ENCODE measurements at places on chromosomes 11 and 22. TPM values are rescaled to one million over a fixed set of nuclear protein-coding genes. Genes with fewer than 3 reads are reported as not detected.

The GUCY1A2 gene
- total RNA-seq, result 1.4 TPM

The RAB39A gene
- total RNA-seq, result not detected

The OR6T1 gene
- not detected for total RNA-seq

The ANKK1 gene
- 0.12 TPM for total RNA-seq

The DGAT2 gene
- total RNA-seq, result 3.0 TPM

The NRXN2 gene
- not detected for total RNA-seq

The DERL3 gene
- total RNA-seq, result 0.12 TPM

The UBQLN3 gene
- total RNA-seq, result not detected

The CRYAB gene
- 5.0 TPM for total RNA-seq

The FXYD6 gene
- total RNA-seq, result 16.4 TPM

The TOM1 gene
- 60.2 TPM for total RNA-seq

The SLC22A9 gene
- not detected for total RNA-seq

The LRRC55 gene
- total RNA-seq, result 1.3 TPM

The TRIM3 gene
- 17.1 TPM for total RNA-seq

The LGALS12 gene
- not detected for total RNA-seq

The FTH1 gene
- 2,194 TPM for total RNA-seq

The FZD4 gene
- 103 TPM for total RNA-seq

The CAPN5 gene
- 7.1 TPM for total RNA-seq

The KIF18A gene
- 3.1 TPM for total RNA-seq

The MEI1 gene
- total RNA-seq, result 0.64 TPM

The ALX4 gene
- not detected for total RNA-seq

The CBLIF gene
- total RNA-seq, result not detected

The SLC22A6 gene
- not detected for total RNA-seq

The RIMBP3C gene
- total RNA-seq, result 0.44 TPM

The DDIAS gene
- total RNA-seq, result 1.2 TPM

The GDPD4 gene
- not detected for total RNA-seq

The SLC5A12 gene
- total RNA-seq, result not detected

The OR51B2 gene
- total RNA-seq, result not detected

The MIOX gene
- not detected for total RNA-seq

The KDM4E gene
- total RNA-seq, result not detected

The TRPC6 gene
- total RNA-seq, result 1.2 TPM

The MAPK12 gene
- 74.8 TPM for total RNA-seq

The SLC39A13 gene
- total RNA-seq, result 133 TPM

The OR8H3 gene
- total RNA-seq, result not detected

The PLAAT5 gene
- total RNA-seq, result not detected

The OR2AG1 gene
- total RNA-seq, result not detected

The SCO2 gene
- total RNA-seq, result 2.6 TPM

The LMO2 gene
- total RNA-seq, result 67.6 TPM

The VSIG10L2 gene
- total RNA-seq, result not detected

The INPP5J gene
- total RNA-seq, result 0.35 TPM

The DLG2 gene
- 0.63 TPM for total RNA-seq

The DDTL gene
- not detected for total RNA-seq

Measured in glomerular endothelial cell (primary cell).